ENCODE measurements at places on chromosomes 5 and 9.

- no peak for DNase-seq
Observed at GRCh38 chr5:108661590-108662219, 86.0 kb upstream of the FER start.

DNA sequence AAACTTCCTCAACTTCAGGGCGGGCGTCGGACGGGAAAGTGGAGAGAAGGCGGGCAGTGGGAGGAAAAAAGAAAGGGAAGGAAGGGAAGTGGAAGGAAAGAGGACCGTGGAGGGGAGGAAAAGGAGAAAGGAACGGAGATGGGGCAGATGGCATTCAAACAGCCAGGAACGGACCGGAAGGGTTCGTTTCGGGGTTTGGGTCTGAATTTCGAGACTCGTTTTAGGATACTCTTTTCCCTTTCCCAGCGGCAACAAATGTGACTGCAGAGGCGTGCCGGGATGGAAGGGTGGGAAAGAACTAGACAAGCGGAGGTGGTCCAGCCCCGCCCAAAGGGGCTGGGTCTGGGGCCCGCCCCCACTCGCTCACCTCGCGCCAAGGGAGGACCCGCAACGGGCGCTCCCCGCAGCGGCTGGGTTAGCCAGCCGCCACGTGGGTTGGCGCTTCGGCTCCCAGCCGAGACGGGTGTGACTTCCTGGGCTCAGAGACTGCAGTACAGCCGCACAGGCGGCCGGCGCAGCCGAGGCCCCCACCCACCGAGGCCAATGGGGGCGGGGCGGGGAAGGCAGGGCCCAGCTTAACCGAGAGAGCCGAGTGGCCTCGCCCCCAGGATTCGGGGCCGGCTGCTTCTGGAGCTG, 2.7 kb downstream of the VCAN start:
- no peak for DNase-seq

- no peak for DNase-seq
Observed at GRCh38 chr5:150481972-150482406, 25.9 kb upstream of the NDST1 start.

GRCh38 chr5:138658676-138659075, 83.5 kb upstream of the HSPA9 start:
- DNase-seq: no peak

GRCh38 chr5:101390151-101390908, 487.2 kb upstream of the ST8SIA4 start:
- no peak for DNase-seq

- no peak for DNase-seq
Observed at GRCh38 chr5:9343146-9343850, 202.6 kb downstream of the SEMA5A start.

GRCh38 chr9:77647267-77648233, 572 bp downstream of the GNA14 start:
- no peak for DNase-seq

GRCh38 chr9:71685394-71685793, 82.9 kb downstream of the CEMIP2 start:
- no peak for DNase-seq

DNA sequence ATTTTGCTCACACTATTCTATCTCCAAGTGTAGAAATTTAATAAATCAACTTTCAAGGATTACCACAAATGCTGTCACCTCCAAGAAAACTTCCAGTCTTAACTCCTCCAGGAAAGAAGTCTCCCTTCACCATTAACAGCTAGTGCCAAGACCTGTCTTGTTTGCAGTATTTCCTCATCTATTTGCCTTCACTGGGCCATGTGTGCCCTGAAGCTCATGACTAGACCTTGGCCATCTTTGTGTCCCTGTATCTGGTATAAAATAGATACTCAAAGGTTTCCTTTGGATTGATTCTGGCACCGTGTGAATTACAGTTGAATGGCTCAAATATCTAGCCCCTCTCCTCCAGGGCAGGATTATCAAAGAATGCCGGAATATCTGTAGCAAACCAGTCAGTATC, 346.7 kb upstream of the KLF4 start:
- no peak for DNase-seq

DNA sequence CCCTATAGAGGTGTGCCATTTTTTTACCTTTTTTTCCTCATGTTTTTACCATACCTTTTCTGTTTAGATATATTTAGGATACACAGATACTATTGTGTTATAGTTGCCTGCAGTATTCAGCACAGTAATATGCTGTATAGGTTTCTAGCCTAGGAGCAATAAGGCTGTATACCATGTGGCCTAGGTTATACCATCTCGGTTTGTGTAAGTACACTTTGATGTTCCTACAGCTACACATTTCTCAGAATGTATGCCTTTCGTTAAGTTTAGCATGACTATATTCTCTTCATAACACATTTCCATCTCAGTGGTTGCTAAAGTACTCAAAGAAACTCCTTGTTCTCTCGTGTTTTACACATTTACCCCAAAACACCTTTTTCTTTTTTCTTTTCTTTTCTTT, 23.0 kb downstream of the UBE2D2 start:
- DNase-seq: no peak

DNA sequence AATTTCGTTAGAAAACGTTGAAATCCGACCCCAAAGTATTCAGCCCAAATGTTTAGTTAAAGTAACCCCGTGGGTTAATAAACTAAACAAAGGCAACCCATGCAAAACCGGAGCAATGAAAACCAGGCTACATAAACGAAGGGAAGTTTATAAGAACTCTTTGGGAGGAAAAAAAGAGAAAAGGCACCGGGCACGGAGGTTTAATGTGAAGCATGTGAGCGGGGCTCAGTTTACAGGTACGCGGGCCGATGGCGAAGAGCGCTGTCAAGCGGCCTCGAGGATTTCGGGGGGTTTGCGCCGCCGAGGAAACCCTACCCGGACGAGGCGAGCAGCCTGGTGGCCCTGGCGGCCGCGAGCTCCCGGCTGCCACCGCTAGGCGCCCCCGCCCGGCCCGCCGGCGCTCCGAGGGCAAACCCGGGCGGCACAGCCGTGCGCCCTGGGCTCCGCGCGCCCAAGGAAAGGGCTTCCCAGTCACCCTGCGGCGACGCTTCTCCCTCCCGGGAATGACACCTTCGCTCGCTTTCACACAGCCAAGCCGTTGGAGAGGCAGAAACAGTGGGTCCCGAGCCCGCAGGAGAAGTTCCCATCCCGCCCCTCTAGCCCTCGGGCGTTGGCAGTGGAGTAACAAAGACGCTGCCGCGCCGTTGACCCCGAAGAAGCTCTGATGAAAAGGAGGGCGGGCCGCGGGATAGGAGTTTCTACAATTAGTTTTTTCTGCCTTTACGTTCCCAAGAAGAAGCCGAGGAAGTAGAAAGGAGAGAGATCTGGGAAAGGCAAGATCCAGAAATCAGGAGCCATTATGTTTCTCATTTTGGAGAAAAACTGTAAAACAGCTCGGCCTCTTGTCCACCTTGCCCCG, 126.0 kb downstream of the TMEM174 start:
- DNase-seq: peak; percentile 68

- no peak for DNase-seq
Observed at GRCh38 chr9:133641396-133641655, 5.2 kb downstream of the DBH start.

DNA sequence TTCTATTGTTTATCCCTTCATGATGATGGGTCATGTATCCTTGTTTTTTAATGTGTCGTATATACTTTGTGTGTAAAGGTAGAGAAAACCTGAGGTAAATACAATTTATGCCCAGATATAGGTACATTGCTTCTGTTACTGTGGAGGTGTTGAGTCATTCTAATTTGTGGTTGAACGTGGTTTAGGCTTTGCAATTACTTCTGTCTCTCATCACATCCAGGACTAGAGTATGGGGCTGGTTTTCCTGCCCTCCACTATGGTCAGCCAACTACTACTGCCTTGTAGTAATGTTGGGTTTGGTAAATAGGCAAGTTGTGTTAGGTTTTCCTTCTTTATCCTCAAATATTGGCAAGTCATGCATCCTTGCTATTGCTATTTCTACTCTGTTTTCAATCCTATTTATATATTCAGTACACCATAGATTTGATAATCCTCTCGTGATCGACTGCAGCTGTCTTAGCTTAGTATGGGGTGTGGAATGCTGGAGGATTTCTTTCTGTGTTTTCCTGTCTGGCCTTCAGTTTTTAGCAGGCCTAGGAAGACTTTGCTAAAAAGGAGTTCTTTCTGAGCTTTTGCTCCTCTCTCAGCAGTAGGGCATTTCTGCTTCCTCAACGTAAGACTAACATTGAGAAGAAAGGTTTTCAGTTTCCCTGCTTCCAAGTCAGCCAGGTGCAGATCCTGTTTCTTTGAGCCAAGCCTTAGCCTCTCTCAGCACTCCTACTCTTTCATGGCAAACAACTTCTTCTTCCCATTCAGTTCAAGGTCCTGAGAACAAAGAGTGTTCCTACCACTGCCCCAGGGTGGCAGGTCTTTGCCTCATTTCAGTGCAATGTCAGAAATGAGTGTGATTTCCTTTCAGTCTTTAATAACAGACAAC, 844.4 kb upstream of the CDH18 start:
- DNase-seq: no peak

DNA sequence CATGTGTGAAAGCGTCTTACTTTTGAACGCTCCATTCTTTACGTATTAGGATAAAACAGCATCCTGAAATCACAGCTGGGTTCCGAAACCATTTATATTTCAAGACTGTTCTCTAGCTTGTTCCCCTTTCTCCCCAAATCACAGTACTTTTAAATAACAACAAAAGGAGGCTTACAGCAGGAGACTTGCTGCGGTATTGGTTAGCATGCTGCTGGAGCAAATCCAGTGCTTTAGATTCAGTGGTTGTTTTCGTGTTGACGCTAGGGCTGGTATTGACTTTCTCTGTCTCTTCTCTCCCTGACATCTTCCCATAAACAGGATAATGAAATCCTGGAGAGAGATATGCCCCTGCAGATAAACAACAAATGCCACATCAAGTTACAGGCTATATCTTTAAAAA, 103.1 kb downstream of the ZNF608 start:
- no peak for DNase-seq

- no peak for DNase-seq
Observed at GRCh38 chr5:138697720-138698360, 55.4 kb upstream of the CTNNA1 start.

GRCh38 chr5:106489004-106489403, 1181.7 kb downstream of the EFNA5 start:
- no peak for DNase-seq

DNA sequence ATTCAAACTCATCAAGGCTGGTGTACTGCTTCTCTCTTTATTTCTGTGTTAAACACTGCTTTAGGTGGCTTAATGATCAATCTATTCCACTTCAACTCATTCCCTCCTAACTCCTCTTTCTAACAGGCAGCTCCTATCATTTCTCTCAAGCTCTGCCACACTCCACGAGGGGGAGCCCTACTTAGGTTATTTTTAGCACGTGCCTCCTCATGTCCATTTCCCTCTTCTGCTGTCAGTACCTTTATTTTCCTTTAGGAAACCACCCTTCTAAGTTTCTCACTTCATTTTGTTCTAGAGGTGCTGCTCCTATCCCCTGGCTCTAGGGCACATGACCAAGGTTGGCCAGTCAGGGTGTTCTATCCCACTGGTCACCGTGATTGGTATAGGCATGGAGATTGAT, 6.7 kb upstream of the BRINP1 start:
- DNase-seq: no peak

DNA sequence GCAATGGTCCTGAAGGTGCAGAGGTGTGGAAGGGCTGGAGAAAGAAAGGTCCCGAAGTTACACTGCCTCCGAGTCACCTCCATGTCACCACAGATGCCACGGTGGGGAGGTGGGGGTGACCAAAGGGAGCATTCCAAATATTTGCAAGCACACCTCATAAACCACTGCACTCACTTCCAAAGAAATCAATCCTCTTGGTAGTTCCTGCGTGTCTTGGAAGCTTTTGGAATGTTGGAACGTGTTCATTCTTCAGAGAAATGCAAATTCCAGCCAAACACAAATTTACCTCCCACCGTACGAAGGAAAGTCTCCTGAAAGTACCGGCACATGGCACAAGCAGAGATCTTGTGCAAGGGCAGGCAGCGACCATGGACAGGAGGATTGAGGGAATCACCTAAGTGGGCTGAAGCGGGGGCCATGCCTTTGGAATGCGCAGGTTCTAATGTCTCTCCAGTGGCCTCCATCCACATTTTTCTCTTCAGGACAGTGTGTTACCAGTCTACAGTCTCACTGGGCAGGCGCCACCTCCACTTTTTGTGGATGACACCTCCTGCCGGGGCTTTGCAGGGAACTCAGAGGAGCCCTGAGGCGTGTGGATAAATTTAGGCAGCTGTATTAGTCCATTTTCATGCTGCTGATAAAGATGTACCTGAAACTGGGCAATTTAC, 54.0 kb downstream of the NSUN2 start:
- no peak for DNase-seq

DNA sequence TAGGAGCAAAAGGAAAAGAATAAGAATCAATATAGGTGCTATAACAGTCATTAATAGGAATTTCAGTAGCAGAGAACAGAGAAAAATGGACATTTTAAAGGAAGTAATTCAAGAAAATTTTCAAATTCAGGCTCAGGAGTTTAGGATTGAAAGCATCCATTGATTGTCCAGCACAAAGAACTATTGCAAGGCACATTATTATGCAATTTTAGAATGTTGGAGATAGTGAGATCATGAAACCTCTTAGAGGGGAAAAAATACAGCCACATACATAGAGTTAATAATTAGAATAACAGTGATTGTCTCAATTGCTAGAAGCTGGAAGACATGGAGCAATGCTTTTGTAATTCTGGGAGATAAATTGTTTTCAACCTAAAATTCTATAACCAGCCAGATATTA, 31.5 kb downstream of the CNTLN start:
- DNase-seq: no peak

DNA sequence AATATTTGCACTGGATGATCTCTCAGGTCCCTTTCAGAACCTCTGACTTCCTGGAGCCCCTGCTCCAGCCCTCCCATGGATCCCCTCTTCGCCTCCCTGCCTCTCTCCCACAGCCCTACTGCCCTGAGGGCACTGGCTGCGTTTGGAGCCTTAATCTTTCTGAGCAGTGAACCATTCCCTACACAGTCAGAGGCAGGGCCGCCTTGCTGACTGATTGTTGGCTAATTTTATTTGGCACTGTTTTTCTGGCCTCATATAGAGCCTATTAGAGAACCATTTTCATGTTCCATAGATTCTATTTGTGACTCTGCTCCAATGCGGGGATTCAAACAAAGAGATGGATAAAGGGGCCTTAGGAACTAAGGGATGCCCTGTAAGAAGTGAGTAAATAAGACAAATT, 91.1 kb downstream of the BRINP1 start:
- no peak for DNase-seq

- no peak for DNase-seq
Observed at GRCh38 chr5:172140866-172141265, 47.2 kb downstream of the STK10 start.

- DNase-seq: peak; percentile 44
Observed at GRCh38 chr9:89999534-90000370, 394.9 kb downstream of the GADD45G start.

- no peak for DNase-seq
Observed at GRCh38 chr9:86941197-86941596, 6.1 kb downstream of the GAS1 start.

DNA sequence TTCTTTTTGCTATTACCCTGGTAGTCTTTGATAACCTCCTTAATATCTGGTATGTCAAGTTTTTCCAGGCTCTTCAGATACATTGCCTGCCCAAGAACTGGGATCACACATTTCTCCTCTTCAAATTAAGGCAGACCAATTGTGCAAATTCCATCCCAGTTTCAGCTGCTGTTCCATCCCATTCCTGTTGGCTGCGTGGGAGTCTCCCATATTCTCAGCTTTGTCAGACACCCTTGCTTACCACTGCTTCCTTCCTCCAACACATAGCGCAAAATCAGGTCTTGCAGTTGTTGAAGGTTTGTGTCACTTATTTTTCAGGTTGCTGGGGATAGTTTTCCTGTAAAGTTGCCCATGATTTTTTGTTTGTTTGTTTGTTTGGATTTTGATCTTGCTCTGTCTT, 15.2 kb downstream of the HCN1 start:
- DNase-seq: no peak
